ENCODE measurements at places on chromosomes 6 and 20. TPM values are rescaled to one million over a fixed set of nuclear protein-coding genes. Genes with fewer than 3 reads are reported as not detected.

PABPC1L gene
- polyA plus RNA-seq = 3.5 TPM

RNASET2 gene
- 39.3 TPM for polyA plus RNA-seq

DCBLD1 gene
- polyA plus RNA-seq = 2.4 TPM

BANF2 gene
- polyA plus RNA-seq = not detected

ARFGEF3 gene
- polyA plus RNA-seq = 17.7 TPM

FKBP1C gene
- polyA plus RNA-seq = 0.29 TPM

RBM24 gene
- polyA plus RNA-seq = 16.6 TPM

E2F1 gene
- 73.1 TPM for polyA plus RNA-seq

SIRPB1 gene
- 2.5 TPM for polyA plus RNA-seq

PROKR2 gene
- not detected for polyA plus RNA-seq

HLA-DQA2 gene
- 1.3 TPM for polyA plus RNA-seq

RSPO3 gene
- polyA plus RNA-seq = 0.15 TPM

HLA-DRB5 gene
- polyA plus RNA-seq = 2.6 TPM

BHLHE23 gene
- polyA plus RNA-seq = not detected

TCP11 gene
- 1.4 TPM for polyA plus RNA-seq

ETV7 gene
- polyA plus RNA-seq = 1.2 TPM

RAD21L1 gene
- polyA plus RNA-seq = not detected

NNAT gene
- 26.3 TPM for polyA plus RNA-seq

MAPK13 gene
- 40.2 TPM for polyA plus RNA-seq

HEY2 gene
- 2.5 TPM for polyA plus RNA-seq

SLC17A2 gene
- not detected for polyA plus RNA-seq

All from brain (organoid and tissue), 16 donors.